Stimulated activated CD8-positive, alpha-beta memory T cell treated with anti-CD3 and anti-CD28 coated beads, Interleukin-4, amount 100 ng/mL, for 4 hours (primary cell): ENCODE measurements at places on chromosomes 4 and X.

DNA sequence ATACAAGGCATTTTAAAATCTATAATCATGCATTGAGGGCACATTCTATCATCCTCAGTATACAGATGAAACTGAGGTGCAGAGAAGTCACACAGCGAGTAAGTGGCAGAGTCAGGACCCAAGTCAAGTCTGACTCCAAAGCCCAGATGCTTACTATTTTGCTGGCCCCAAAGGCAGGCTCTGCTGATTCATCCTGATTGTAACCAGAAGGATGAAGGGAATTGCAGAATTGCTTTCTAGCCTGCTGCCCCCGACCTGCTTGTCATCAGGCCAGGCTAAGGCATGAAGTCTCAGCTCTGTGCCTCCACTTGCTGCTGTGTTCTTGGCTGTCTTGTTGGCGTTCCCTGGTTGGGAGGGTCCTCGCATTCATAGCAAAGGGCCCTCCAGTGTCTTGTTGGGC is 62.7 kb downstream of the SLC9A6 start:
- no peak for DNase-seq

DNA sequence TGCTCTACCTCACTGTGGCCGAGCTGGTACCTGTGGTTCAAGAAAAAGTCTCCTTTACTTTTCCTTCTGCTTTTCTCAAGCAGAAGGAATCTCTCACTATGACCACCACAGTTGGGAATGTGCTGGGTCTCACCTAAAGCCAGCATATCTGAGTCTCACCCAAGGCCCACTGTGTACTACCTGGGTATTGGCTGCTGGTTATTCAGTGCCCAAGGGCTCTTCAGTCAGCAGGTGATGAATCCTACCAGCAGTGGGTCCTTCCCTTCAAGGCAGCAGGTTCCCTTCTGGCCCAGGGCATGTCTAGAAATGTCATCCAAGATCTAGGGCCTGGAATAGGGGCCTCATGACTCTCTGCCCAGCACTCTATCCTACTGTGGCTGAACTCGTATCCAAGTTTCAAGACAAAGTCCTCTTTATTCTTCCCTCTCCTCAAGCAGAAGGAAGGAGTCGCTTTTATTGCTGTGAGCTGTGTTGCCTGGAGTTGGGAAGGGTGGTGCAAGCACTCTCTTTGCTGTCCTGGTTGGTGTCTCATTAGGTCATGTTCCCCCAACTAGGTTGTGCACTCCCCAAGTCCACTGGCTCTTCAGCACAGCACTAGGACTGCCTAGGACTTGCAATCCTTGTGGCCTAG is 6.1 kb downstream of the CXCL10 start:
- DNase-seq: no peak

DNA sequence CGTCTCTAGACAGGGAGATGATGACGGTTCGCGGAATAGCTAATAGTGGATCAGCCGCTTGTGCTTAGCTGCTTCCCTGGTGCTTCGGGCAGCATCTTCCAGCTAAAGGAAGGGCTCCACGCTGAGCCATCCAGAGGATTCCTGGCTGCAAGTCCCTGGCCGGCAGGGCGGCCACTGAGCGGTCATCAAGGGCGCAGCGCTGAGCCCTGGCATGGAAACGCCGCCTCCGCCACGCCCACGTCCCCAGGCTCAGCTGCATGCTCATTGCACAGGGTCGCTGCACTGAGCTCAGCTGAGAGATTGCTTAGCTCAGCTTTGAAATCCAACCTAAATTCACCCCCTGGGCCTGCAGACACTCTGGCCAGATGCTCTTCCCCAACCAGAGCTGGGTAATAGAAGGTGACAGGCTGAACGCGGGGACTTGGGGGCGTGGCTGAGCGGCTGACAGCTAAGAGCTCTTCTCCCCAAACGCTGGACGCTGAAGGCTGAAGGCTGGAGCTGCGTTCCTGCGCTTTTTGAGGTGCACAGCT is 118.2 kb upstream of the KIT start:
- no peak for DNase-seq

GRCh38 chrX:130805903-130806302 is 97.1 kb downstream of the ENOX2 start:
- DNase-seq: no peak

DNA sequence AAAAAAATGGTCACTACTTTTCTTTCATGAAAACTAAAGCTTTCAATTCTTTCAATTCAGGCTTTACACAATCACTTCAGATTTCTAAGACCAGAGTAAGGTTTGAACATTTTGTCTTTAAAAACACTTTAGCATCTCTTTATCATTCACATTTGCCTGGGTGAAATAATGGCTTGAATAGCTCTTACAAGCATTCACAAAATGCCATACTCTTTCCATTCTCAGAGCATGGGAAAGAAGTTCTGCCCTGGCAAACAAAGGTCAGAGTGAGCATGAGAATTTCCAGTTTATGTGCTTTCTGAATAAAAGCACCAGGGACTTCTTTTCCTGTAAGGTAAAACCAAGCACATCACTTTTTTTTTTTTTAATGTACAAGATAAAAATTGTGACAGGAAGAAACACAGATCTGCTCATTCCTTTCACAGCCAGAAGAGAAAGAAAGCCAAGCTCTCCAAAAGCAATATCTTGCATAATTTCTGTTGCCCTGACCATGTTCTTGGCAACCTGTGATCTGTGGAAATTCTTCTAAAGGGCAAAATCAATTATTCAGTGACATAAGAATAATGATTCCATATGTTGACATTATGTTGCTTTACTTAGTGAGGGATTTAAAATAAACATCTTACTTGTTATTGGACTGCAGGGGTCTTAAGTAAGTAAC is 64.8 kb downstream of the CD40LG start:
- DNase-seq: no peak

- DNase-seq: no peak
These were observed 17.2 kb upstream of the SH3TC1 start for GRCh38 chr4:8181844-8182243.
